Fibroblast of mammary gland (primary cell): ENCODE measurements at places on chromosomes 2 and 18.

DNA sequence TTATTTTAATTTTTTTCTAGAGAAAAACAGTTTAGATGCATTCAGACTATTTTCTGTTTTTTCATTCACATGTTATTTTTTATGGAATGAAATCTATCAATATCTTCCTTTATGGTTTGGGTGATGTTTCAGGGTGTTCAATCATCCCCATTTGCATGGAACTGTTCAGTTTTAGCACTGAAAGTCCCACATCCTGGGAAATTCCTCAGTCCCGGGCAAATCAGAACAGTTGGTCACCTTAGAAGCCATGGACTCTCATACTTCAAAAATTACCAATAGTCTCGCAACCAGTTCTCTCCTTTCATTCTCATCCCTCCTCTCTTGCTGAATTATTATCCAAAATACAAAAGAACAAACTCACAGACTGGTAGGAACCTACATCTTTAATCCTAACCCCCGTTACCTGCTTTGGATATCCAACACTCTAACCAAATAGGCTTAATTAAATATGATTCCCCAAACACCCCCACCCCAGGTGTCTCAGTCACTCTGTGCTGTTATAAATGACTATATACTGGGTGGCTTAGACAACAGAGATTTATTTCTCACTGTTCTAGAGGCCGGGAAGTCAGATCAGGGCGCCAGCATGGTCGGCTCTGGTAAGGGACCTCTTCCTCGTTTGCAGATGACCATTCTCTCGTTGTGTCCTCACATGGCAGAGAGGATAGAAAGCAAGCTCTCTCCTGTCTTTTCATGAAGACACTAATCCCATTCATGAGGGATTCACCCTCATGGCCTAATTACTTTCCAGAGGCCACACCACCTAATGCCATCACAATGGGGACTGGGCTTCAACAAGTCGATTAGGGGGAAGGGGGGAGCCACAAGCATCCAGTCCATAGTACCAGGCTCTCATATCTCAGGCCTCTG, 57.7 kb upstream of the SLC1A4 start:
- DNase-seq = no peak

GRCh38 chr2:105611811-105612424, 132.8 kb upstream of the NCK2 start:
- DNase-seq = no peak

- DNase-seq = no peak
Measured at GRCh38 chr2:169598982-169599381, 14.8 kb downstream of the PPIG start.

DNA sequence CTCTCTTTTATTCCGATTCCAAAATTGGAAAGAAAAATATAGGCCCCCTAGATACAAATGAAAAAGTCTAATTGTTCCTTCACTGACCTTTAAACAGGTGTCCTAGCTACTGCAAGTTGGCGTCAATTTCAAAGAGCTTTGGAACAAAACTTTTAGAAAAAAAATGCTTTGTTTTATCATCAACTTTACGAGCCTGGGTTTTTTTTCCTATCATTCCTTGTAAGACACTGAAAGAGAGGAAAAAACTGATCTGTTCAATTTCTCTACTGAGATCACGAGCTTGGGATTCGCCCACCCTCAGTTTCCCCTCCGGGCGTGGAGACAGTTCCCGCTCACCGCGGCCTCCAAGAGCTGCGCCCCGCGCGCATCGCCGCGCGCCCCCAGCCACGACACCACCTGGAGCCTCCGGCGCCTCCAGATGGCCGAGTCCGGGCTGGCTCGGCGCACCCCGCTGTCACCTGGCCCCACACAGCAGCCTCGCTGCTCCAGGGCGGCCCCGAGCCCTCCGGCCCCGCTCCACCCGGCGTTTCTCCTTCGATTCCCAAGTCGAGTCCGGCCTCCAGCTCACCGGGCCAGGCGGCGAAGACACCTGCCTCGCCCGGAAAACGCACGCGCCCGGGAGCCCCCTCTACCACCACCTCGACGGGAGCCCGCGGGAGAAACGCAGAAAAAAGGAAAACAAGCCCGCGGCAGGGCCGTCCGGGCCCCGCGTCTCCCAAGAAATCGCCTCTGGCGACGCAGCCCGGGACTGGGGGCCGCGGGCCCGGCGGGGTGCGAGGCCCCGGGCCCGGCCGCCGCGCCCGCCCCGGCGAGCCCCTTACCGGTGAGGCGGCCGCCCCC, 656 bp downstream of the TBC1D8 start:
- no peak for DNase-seq

DNA sequence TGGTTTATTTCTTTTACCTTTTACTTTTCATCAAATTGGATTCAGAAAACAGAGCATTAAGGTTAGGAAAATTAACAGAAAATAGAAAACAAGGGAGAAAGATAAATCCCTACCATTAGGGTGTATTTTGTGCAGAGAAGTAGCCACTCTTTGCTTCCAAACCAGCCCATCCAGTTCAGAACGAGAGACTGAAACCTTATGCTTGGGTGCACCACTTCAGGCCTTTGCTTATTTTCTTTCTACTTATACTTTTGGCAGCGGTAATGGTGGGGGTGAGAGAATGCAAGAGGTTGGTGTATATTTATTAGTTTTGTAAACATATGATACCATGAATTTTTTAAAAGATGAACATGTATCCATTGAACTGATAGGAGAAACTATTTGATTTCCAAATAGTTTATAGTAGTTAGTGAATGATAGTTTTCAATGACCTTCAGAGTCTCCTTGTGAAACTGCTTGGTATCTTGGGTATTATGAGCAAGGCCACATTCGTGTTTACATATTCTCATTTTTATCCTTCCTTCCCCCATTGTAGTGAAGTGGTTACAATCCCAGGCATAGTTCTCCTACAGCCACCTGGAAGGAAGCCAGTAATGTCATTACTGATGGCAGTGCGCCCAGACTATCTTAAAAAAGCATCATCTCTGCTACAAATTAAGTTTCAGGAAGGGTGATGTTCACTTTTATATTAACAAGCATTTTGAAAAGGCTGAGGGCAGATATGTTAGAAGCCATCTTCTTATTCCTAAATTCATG, 60.8 kb downstream of the MFSD6 start:
- peak; percentile 97 for DNase-seq

DNA sequence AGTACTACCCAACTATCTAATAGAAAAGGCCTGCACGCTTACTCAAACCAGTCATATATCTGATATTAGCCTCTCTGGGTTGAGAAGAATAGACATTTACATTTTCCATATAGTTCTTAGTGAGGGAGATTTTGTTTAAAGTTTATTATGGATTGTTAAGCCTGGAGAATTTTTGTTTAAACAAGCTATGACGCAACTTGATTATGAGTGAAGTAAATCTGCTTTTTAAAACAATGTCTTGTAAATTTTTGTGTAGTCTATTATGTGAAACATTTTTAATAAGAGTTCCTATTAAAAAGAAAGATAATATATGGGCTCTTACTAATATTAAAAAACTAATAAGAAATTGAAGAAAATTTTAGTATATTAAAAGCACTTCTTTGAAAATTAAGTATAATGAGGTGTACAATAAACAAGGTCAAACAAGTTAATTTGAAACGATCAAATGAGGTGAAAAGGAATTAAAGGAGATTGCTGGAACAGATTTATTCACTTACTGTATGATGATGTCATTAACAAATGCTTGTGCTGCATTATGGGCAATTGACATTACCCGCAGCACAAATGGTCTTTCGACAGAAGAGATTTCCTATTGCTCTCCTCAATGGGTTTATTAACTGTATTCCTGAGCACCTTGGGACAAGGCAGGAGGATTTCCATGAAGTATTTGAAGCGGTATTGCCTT, 229.2 kb upstream of the SMIM21 start:
- no peak for DNase-seq

DNA sequence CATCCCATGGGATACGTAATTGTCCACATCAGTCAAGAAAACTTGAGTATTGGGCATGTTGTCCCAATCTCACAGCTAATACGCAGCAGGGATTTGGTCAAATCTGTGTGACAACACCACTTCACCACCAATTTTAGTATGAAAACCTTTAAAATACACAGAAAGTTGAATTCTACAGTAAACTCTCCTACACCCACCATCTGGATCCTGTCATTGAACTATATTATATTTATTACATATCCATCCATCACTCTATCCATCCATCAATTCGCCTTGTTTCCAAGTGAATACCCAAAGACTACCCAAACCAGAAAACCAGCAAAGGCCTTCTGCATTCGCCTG, 846 bp upstream of the FKBP7 start:
- DNase-seq = no peak

- no peak for DNase-seq
Measured at GRCh38 chr2:171629113-171629512, 58.2 kb upstream of the DYNC1I2 start.

GRCh38 chr2:100291152-100291970, 30.9 kb downstream of the LONRF2 start:
- peak; percentile 98 for DNase-seq

GRCh38 chr2:111702119-111702803, 181.7 kb downstream of the ANAPC1 start:
- peak; percentile 77 for DNase-seq

GRCh38 chr2:67216881-67217280, 180.3 kb upstream of the ETAA1 start:
- DNase-seq = no peak

GRCh38 chr2:35463805-35464596, 891.6 kb upstream of the CRIM1 start:
- no peak for DNase-seq

- DNase-seq = no peak
Measured at GRCh38 chr2:14297340-14297739, 335.2 kb upstream of the LRATD1 start.
